Naive thymus-derived CD8-positive, alpha-beta T cell (primary cell): ENCODE measurements at places on chromosomes 12 and 14. TPM values are rescaled to one million over a fixed set of nuclear protein-coding genes. Genes with fewer than 3 reads are reported as not detected.

DNA sequence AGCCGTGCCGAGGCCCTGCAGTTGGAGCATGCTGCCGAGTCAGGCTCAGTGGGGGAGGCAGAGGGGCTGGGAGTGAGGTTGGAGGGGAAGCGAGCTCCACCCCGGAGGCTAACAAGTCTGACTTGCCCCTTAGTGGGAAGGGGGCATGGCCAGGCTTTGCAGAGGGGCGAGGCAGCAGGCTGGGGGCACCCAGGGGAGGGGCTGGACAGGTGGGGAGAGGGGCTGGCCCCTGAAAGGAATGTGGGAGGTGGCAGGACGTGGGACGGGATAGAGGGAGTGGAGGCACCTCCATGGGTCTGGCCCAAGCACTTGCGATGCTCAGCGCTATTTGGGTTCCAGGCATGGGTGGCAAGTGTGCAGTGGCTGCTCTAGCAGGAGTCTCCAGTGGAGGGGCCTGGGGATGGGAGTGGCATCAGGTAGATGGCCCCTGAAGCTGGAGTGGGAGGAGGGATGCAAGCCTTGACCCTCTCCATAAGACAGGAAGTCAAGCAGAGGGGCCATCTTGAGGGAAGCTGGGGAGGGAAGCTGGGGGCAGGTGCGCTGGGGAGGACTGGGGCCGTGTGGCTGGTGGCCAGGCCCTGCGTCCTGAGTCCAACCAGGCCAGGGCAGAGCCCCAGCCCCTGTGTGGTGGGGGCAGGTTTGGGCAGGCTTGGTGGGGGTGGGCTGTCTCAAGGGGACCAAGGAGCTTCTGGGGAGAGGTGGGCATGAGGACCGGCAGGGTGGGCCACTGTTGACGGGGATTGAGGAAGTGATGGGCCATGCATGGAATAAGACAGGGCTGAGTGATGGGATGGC is 2.6 kb downstream of the TRMT61A start:
- DNase-seq: no peak

GRCh38 chr12:46579474-46579873 is 206.9 kb upstream of the SLC38A2 start:
- no peak for DNase-seq

DNA sequence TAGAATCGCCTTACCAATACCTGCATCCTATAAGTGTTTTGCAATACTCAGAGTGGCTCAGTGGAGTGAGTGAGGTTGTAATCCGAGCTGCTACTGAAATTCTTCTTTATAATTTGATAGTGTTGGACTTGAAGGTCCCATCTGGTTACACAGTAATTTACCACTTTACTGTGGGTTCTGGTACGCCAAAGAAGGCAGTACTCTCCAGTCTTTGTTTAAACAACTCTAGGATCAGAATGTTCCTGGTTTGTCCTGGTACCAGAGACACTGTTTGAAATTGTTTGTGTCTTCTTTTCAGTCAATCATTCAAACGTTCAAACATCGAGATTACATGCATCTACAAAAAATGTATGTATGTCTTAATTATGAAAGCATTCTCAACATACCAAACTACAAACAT is 51.3 kb upstream of the AMN1 start:
- DNase-seq: no peak

GRCh38 chr12:52003016-52003550 is 3.7 kb upstream of the TAMALIN start:
- DNase-seq: no peak

- DNase-seq: no peak
Observed at GRCh38 chr12:6981152-6982052, 10.7 kb downstream of the EMG1 start.

Gene KCNH3
- 5.7 TPM for polyA plus RNA-seq

Gene ACVRL1
- not detected for polyA plus RNA-seq
